Cerebellar nuclear complex (tissue), 1 donor: ENCODE measurements at places on chromosomes 16 and 17.

- DNase-seq, result no peak
Observed at GRCh38 chr17:38585056-38585917, 20.5 kb downstream of the SRCIN1 start.

- no peak for DNase-seq
Observed at GRCh38 chr17:54937018-54937417, 31.4 kb downstream of the COX11 start.

DNA sequence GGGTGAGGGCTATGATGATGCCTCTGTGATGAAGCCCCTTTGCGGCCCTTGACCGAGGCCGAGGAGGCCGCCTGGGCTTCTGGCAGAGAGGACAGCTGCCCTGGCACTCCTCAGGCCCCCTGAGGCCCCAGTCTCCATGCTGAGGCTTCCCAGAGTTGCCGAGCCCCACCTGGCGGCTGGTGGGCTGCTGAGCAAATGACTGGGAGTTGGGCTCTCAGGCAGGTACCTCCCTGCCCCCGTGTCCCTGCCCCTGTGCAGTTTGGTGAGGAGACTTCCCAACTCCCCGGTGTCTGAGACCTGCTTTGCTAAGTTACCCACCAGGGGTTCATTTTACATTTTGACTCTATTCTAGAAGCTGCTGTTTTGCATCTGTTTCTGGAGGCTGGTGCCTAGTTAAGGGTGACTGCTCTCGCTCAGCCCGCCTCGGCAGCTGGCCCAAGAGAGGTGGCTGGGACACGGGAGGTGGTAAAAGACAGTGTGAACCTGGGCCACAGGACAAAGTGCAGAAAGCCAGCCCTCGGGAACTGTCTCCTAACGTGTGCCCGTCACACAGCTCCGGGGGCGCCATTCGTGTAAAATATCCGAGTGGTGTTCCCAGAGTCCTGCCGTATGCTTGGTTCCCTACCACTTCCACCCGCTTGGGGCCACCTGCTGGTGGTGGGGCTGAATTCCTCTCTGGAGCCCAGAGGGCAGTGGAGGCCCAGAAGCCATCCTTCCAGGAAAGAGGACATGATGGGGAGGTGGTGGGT lies 134.5 kb downstream of the RAB11FIP4 start:
- no peak for DNase-seq

GRCh38 chr17:49842371-49842770 lies 5.5 kb downstream of the TAC4 start:
- no peak for DNase-seq

DNA sequence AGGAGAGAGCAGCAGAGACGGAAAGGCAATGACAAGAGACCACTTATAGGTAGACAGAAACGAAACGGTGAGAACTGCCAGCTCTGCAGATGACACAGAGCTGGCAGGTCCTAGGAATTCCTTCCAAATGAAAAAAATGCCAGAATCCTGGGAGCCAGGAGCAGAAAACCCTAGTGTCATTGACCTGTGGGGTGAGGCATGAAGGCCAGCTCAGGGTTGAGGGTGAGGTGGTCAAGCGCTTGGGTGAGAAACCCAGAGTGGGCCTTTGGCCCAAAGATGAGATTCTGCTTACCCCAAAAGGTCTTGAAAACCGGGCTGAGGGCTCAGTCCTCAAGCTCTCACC lies 9.2 kb downstream of the HIC1 start:
- DNase-seq, result no peak

- no peak for DNase-seq
Observed at GRCh38 chr17:8120520-8121406, 2.4 kb upstream of the ALOXE3 start.

DNA sequence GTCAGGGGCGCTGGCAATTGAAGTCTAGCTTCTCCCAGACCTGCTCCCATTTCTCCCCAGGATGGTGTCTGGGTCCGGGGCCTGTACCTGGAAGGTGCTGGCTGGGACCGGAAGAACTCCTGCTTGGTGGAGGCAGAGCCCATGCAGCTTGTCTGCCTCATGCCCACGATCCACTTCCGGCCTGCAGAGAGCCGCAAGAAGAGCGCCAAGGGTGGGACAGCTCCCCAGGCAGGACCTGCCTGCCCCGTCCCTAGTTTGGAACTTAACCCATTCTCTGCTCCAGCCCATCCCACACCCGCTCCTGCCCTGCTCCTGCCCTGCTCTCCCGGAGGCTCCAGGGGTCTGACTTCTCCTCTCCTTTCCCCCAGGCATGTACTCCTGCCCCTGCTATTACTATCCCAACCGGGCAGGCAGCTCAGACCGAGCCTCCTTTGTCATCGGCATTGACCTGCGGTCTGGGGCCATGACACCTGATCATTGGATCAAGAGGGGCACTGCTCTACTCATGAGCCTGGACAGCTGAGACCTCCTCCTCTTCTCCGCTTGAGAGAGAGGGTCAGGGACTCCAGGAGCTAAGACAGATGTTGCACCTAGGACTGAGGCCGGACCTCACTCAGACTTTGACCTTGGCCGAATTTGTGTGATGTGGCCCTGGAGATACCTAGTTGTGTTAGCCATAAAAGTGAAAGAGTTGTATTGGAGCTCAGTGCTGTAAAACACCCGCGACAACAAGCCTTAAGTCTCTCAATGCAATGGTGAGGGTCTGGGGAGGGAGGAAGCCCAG lies 814 bp upstream of the KDM6B start:
- DNase-seq, result no peak

DNA sequence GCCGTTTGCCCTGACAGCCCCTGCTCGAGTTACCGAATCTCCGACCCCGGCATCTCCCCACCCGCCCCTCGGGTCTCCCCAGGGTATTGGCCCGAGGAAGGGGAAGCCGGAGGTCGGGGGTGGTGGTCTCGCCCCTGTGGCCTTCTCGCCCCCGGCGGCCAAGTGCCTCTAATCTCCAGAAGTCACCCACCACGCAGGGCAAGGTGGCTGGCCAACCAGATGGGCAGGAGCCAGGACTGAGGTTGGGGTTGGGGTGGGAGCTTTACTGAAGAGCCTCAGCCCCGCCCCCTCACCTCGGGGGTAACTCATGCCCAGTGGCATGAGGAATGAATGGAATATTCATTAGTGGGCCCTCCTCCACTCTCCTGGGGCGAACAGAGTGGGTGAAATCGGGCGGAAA lies 637 bp downstream of the DHRS11 start:
- no peak for DNase-seq
